ENCODE measurements at places on chromosomes 13 and 19. TPM values are rescaled to one million over a fixed set of nuclear protein-coding genes. Genes with fewer than 3 reads are reported as not detected.
A peak's percentile ranks its signal among the peaks of the same experiment; 100 is the strongest.

THSD1 gene
- polyA plus RNA-seq: 7.1 TPM

DNA sequence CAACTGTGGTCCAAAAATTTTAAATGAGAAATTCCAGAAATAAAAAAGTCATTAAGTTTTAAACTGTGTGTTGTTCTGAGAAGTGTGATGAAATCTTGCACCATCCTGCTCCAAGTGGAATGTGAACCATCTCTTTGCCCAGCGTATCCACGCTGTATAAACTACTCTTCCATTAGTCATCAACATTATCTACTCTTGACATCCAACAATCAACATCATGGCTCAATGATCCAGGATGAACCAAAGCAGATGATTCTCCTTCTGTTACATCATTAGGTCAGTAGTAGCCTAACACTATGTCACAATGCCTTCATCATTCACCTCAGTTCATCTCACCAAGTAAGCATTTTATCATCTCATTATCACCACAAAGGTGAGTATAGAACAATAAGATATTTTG is 55.3 kb downstream of the SUCLA2 start:
- DNase-seq: no peak

DNA sequence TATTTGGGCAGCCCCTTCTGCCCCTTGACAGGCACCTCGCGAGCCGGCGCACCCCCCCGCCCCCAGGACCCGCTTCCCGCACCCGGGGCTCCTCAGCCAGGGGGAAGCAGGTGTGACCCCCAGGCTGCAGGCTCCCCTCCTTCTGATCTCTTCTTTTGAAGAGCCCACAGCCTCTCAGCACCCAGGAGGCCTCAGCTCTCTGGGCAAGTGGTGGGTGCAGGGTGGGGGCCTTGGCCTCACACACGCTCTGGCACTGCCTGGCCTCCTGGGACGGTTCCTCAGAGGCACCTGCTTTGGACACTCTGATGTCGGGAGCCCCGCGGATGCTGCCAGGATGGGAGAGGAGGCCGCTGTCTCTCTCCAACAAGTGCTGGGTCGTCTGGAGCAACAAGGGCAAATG is 1.5 kb upstream of the C13orf46 start:
- DNase-seq: no peak

DNA sequence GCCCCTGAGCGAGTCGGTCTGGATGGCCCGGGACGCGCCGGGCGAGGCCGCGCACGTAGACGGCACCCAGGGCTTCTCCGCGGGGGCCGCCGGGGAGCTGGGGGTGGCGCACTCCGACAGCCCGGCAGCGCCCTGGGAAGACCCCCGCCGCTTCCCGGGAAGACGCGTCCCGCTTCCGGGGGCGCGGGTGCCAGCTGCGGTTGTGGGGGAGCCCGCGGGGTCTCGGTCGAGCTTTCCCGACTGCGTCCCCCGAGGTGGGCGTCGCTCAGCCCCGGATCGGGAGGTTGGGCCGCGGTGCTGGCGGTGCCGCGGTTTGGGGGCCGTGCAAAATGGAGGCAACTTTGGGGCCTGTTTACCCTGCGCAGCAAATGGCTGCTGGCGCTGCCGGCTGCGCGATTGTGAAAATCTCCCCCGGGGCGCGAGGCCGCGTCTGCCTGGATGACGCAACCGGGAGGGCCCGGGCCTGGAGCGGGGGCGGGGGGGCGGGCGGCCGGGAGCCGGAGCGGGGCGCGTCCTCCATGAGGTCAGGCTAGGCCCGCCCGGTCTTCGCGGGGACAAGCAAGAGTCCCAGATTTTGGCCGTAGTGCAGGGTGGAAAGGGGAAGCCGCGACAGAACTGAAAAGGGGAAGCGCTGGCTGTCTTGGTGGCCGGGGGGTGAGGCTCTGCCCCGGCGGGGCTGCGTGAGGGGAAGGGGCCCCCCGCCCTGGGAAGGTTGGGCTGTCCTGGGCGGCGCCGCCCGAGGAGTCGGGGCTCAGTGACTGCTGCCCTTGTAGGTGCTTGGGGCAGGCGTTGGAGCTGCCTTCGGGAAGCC is 11.3 kb downstream of the PEAK3 start:
- no peak for DNase-seq

- no peak for DNase-seq
These were observed 1.4 kb downstream of the MYCBP2 start for GRCh38 chr13:77325371-77325980.

C19orf33 gene
- polyA plus RNA-seq: 10.0 TPM

GFY gene
- not detected for polyA plus RNA-seq

- DNase-seq: peak; percentile 60
These were observed 874 bp downstream of the TRIM28 start for GRCh38 chr19:58544591-58545285.

POU2F2 gene
- 1.3 TPM for polyA plus RNA-seq

Measured in renal cortex interstitium (tissue), 15 donors.